ENCODE measurements at places on chromosomes 11 and 22.

DNA sequence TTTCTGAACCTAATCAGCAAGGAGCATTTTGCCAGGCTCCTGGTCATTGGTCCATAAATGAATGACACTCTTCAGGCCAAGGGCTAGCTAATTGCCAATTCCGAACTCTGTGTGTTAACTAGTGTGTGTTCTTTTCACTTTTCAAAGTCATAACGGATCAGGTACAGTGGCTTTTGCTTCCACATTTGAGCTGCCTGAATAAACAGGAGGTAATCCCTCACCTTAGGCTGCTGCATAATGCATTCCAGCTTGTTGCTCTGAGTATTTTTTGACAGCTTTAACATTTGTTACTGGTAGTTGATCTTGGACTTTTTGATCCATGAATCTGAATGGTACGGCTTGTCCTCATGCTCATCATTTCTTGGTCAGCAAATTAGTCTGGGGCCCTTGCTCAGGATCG lies 485.1 kb downstream of the CNTN5 start:
- no peak for DNase-seq

DNA sequence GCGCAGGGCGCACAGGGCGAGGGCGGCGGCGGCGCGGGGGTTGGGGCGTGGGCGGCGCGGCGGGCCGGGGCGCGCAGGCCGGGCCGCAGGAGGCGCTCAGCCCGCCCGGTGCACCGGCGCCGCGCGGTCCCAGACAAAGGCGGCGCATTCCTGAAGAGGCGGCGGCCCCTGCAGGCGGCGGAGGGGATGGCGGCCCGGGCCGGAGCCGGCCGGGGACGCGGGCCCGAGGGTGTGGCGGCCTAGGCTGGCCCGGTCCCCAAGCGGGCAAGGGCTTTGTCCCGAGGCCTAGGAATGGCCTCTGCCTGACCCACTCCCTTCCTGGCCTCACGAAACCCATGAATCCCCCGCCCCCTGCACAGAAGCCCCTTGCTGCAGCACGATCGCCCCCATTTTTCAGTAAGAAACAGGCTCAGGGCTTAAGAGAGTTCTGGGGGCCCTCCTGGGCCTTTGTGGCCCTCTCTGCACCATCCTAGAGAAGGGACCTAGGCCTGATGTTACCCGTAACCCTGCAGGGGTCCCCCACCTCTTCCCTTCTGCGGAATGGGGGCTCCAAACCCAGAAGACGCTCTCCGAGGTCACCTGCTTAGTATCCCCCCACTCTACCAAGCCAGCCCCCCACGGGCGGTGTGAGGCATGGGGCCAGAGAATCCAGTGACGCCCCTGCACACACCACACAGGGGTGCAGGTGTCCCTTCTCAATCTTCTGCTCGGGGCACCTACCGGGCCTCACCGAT lies at the start of gene RTN4R:
RTN4R (minus strand) TSS at position 40 of the 734 bp plus-strand sequence. CDS start 226 bp downstream, outside the sequence.
- peak; percentile 49 for DNase-seq

DNA sequence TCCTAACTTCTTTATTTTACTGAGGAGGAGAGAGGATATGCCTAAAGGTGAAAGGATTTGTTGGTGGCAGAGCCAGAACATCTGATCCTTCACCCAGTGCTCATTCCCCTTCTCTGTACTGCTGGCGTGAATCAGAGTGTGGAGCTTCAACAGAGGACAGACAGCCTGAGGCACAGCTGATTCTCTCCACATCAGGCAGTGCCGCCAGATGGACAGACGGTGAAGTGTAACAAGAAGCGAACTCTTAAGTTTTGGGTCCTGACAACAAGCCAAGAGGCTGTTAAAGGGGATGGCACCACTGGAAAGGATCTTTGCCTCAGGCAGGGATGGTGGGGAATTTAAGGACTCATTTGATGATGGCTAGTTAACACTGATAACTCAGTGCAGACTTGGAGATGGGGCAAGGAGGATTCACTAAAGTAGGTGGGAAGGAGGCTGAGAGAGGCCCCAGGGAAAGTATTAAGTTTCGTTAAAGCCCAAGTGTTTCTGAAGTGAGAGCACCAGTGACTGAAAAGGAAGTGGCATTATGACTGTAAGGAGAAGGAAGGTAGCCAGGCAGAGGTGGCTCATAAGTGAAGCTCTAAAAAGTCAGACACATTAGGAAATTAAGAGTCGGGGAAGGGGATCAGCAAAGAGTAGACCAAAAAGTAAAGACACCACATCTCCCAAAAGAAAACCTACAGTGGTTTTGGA lies 81.3 kb downstream of the CLPB start:
- peak; percentile 20 for DNase-seq

DNA sequence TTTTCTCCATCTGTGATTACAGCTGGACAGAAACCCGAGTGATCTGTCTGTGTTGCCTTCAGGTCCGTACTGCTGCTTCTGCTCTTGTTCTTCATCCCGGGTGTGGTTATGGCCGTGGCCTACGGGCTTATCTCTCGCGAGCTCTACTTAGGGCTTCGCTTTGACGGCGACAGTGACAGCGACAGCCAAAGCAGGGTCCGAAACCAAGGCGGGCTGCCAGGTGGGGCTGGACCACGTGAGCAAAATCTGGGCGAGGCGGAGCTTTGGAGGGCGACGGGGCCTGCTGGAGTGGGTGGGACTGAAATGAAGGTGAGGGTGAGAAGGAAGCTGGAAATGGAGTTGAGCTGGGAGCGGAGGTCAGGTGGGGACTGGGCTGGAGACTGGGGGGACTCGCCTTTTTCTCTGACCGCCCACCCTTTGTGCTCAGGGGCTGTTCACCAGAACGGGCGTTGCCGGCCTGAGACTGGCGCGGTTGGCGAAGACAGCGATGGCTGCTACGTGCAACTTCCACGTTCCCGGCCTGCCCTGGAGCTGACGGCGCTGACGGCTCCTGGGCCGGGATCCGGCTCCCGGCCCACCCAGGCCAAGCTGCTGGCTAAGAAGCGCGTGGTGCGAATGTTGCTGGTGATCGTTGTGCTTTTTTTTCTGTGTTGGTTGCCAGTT lies 11.1 kb downstream of the CCKBR start:
- no peak for DNase-seq

DNA sequence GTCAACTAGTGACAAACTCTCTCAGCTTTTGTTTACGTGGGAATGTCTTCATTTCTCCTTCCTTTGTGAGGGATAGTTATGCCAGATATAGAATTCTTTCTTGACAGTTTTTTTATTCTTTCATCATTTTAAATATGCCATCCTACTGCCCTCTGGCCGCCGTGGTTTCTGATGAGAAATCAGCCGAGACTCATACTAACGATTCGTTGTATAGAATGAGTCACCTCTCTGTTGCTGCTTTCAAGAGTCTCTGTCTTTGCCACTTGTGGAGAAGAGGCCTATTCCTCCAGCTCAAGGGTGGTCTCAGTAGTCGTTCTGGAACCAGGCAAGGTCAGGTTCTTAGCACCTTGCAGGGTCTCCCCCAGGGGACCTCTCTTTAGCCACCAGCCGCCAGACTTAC lies 8.0 kb downstream of the MYO7A start:
- no peak for DNase-seq

DNA sequence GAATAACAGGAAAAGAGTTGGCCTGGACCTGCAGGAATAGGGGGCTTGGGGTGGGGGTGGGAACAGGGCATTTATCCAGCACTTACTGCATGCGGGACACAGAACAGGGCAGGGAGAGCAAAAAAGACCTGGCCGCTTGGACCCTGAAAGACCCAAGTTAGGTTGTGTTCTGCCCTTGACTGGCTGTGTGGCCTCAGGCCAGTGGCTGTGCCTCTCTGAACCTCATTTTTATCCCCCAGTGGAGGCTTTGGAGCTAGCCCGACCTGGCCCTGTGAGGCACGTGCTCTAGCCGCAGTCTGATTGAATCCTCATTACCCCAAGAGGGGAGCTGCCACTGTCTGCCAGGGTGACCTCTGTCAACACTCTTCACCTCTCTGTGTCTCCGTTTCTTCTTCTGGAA lies 68.7 kb downstream of the MN1 start:
- DNase-seq: no peak

GRCh38 chr11:8392166-8392565 lies 128.5 kb upstream of the LMO1 start:
- no peak for DNase-seq

All from C1 segment of cervical spinal cord (tissue), 14 donors.